ENCODE measurements at places on chromosomes 4 and X.

DNA sequence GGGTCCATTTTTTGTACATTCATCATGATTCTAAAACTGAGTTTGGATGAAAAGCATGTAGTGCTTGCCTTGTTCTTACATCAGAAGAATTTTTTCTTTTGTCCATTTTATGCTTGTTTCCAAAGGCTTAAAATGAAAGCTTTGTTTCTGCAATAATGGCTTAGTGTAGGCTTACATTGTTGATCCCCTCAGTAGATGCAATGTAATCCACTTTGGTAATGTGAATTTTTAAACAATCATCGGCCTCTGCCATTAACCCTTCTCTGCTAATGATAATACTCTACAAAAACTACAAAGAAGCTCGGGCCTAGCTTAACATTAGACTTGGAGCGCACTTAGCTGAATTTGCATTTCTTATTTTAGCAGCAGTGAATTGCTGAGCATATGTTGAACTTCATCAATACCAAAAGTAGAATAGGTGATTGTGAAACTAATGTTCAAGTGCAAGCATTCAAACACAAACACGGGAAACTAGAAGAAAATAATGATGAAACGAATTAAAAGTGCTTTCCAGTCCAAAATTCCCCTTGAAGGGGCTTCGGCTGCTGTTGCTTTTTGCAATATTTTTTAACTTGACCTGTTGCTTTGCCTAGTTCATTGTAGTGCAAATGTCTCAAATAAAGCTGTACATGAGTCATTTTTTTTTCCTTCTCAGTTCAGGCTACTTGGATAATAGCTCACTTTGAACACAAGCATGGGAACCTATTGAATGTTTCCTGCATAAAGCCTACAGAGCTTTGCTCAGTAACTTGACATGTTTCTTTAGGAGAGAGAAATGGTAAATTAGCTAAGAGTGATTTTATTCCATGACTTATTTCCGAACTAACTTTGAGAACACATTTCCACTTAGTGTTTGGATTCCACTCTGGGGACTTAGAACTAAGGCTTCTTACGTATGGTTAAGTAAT, 66.5 kb downstream of the SLIT2 start:
- no peak for DNase-seq

DNA sequence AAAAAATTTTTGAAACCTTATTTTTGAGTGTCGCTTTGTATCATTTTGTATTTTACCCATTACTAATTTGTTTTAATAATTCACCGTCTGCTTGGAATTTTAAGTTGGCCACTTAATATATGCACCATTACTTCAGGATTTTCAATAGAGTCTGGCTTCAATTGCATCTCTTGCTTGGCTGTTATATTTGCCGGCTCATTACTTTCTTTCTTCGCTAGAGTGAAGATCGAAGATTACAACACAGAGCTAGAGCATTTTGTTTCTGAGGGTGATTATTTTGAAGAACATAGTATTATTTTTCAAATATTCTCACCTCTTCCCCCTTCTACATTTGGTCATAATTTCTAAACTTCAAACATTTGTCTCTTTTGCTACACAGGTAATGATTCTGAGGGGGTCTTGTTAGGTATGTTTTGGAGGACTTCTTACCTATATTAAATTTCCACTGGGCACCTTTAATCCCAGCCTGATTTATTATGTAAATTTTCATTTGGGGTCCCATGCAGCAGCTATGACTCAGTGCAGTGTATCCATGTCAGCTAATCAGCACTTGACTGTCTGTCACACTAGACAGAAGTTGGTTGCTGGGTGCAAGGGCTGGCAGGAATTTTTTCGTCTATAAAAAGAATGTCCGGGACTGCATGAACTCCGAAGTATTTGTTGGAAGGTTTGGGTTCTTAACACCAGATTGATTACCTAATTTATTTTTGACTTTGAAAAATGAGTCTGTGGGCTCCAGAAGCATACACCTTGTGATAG, 18.6 kb downstream of the TBC1D1 start:
- no peak for DNase-seq

DNA sequence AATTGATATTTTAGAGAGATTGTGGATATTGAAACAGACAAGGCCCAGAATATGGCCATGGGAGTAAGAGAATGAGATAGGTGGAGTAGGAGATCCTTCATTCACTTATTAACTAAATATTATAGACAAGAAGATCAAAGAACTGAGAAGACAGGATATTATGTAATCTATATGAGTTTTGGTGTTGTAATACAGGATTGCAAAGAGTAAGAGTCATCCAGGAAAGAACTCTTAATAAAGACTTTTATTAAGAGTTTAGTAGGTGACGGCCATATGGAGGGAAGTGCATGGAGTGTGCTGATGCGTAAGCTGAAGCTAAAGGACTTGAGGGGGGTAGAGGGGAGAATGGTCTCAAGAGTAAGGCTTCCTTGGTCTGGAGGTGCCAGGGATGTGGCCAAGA, 153.7 kb downstream of the VEGFC start:
- no peak for DNase-seq

GRCh38 chrX:40145001-40145922, 47.5 kb upstream of the BCOR start:
- no peak for DNase-seq

DNA sequence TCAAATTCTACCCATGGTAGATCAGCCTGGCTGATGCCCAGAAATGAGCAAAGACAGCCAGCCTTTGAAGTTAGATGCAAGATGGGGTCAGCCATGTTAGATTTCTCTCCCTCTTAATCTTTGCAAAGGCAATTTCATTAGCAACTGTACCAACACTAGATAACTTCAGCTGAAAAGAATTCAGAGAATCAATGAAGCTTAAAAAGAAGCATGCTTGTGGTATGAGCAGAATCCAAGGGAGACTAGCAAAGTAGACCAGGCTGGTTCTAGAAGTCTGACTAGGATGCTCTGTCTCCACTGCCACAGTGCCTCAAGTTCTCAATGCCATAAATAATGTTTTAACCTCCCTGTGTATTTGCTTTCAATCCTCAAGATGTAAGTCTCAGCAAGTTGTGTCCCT, 247.3 kb downstream of the SLC7A11 start:
- DNase-seq, result no peak

DNA sequence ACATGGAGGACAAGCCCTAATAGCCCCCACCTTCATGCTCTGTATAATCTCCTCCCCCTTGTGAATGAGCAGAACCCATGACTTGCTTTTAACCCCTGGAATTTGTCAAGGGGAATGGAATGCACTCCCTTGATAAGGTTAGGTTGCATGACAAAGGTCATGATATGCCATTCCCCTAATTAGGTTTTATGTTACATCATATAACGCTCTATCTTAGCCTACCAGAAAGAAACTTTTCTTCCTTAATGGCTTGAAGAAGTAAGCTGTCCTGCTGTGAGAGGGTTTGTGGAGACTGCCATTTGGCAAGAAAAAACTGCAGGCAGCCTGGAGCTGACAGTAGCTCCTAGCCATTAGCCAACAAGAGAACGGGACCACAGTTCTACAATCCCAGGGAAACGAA, 399.8 kb upstream of the MAD2L1 start:
- no peak for DNase-seq

- DNase-seq, result no peak
These were observed 41.7 kb upstream of the H2AZ1 start for GRCh38 chr4:99991741-99992140.

Data from T-helper 2 cell (primary cell).